GM04504 (cell line): ENCODE measurements at places on chromosomes 3 and 15.

DNA sequence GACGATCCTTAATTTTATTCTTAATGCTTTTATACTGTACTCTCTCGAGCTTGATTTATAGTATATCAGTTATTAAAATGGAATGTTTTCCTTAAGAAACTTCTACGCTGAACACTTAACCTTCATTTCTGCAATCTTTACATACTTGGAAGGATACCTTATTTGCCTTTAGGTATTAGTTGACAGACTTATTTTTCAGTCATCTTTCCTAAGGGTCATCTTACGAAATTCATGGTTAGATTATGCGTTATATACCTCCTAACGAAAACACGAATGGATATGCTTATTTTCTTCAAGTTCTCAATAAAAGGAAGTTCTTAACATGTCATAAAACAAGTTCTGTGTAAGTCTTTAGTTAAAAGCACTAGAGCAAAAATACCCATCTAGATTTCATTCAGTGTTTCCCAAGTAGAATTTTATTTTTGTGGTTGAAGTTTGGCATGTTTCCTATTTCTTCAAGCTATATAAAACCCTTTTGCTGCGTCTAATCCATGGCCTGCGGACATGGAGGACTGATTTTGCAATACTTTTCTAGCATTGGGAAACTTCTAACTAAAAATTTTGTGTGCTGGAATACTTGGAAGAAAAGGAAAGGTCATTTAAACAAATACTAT, 231.3 kb downstream of the TP63 start:
- peak; percentile 68 for DNase-seq

DNA sequence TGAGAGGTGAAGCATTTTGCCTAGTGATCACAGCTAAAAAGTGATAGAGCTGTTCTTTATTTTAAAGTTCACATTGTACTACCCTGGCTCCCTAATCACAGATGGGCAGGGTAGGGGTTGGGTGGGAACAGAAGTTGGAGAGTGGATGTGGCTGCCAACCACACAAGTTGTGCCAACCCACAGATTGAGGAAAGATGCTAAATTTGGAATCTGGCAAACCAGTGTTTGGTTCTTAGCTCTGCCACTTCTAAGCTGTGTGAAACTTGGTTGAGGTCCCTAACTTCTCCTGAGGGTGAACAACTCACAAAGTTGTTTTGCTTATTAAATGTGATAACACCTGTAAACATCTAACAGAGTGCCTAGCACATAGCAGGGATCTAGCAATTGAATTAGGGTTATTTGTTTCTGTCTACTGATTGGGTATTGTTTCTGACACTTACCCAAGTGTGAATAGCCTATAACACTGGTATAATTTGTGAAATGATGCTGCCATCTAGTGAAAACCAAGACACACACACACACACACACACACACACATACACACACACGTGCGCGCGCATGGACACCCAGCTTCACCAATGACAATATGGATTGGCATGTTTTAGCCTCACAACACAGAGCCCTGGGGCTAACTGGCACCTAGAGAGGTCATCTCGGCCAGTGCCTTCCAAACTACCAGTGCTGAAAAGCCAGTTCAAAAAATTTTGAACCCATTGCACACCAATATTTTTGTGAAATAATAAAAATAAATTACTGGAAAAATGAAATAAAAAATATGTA, 25.3 kb downstream of the ADGRG7 start:
- DNase-seq: no peak

- DNase-seq: no peak
These were observed 74.1 kb downstream of the MESD start for GRCh38 chr15:80915472-80915871.

GRCh38 chr3:61928776-61929314, 367.5 kb downstream of the PTPRG start:
- no peak for DNase-seq

DNA sequence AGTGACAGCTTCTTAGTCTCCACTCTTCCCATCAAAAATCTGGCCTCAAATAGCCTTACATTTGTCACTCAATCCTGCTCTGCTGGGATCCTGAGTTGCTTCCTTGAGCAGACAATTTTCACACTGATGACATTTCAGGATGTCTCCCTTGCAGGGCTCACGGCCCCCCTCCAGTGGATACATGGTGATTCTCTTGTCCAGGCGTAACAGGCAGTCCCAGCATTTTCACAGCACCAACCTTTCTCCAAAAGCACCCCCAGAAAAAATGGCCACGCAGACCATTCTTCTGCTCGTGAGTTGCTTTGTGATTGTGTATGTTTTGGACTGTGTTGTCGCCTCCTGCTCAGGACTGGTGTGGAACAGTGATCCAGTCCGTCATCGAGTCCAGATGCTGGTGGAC, 47.4 kb upstream of the WNT7A start:
- no peak for DNase-seq

- no peak for DNase-seq
These were observed 396.1 kb downstream of the TUSC7 start for GRCh38 chr3:117105686-117106085.

GRCh38 chr3:99128725-99129505, 227.4 kb upstream of the DCBLD2 start:
- peak; percentile 95 for DNase-seq

- DNase-seq: no peak
These were observed 529.2 kb downstream of the EPHB1 start for GRCh38 chr3:135324301-135324700.

DNA sequence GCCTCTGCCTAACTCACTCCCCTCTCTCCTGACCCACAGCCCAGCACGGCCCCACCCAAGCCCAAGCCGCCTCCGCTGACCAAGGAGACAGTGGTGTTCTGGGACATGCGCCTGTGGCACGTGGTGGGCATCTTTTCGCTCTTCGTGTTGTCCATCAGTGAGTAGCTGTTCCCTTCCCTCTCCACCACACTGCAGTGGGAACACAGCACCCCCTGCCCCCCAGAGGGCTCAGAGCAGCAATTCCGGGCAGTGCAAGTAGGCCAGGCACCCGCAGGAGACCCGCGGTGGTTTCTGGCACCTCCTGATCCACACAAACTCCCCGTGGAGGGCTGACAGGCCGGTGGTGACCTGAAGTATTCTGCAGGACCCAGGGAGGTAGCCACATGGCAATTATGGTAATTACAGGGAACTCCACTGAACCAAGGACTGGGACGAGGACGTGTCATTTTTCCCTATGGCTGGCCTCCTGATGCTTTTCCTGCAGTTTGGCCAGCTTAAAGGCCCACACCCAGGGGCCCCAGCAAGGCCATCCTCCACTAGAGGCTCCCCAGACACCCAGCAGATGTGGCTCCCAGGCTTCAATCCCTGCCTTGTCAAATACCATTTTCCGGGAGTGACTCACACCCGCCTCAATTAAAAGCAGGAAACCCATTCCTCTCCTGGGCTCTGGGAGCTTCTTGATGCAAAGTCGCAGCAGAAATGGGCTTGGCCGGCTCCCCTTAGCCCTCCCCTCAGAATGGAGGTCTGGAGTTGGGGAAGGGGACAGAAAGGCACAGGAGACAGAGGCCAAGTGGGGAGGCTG, 4.8 kb downstream of the TMIE start:
- peak; percentile 64 for DNase-seq

DNA sequence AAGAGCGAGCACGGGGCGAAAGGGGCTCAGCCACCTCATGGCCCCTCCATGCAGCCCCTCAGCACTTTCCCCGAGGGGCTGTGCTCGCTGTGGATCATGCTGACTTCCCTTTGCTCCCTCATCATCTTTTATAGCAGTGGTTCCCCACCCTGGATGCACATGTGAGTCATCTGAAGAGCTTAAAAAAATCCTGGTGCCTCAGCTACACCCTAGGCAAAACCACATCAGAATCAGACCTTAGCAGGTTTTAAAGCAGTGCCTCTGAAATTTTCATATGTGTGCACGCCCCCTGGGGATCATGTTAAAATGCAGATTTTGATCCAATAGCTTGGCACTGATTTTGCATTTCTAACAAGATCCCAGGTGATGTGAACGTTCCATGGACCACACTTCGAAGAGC, 50.9 kb downstream of the FEM1B start:
- DNase-seq: no peak

DNA sequence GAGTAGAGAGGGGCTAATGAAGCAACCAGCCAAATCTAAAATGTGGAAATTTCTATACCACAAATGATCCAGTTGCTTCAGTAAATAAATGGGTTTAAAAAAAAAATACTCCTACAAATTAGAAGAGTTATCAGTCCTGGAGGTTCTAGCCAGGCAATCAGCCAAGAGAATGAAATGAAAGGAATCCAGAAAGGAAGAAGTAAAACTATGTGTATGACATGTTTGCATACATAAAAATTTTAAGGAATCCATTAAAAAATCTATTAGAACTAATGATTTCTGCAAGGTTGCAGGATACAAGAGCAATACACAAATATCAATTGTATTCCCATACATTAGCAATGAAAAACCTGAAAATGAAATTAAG, 9.6 kb downstream of the MESP2 start:
- DNase-seq: no peak

DNA sequence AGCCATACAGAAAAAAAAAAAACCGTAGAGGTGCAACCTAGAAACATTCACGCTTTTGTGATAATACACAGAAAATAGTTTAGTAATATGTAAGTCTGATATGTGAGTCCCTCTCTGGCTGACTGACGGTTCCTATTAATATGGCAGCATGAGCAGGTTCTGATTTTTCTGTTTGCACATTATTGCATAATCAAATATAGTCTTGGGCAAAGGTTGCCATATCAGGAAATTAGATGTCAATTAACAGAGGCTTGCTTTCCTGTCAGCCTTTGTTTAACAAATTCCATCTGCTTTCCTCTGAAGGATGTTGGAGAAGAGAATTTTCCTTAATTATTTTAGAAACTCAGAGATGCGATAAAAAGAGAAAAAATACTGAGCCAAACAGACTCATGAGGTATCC, 14.8 kb downstream of the GABRB3 start:
- DNase-seq: no peak

GRCh38 chr15:68981941-68982340, 32.6 kb upstream of the NOX5 start:
- no peak for DNase-seq

GRCh38 chr15:70362886-70363285, 265.2 kb upstream of the TLE3 start:
- no peak for DNase-seq

- no peak for DNase-seq
These were observed 192.6 kb downstream of the TCF12 start for GRCh38 chr15:57111002-57111401.

DNA sequence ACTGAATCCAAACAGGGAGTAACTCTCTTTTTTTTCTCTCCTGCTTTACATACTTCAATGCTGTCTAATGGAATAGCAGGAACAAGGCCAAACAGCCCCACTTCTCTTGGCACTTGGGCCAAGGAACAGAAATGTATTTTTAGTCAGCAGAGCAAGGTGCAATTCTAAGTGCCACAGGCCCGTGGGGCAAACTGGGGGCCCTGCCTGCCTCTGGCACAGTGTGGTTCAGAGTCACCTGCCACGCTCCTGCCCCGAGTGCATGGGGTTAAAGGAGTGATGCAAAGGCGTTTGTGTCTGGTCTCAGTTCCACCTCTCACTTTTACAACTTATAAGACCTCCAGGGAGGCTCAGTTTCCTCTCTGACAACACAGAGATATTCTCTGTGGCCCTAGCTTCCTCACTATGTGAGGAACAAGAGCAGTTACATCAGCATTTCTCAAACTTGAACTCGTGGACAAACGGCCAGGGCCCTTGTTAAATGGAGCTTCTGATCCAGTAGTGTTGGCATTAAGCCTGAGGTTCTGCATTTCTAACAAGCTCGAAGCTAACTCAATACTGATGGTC, 51.3 kb downstream of the LRIG1 start:
- DNase-seq: no peak

DNA sequence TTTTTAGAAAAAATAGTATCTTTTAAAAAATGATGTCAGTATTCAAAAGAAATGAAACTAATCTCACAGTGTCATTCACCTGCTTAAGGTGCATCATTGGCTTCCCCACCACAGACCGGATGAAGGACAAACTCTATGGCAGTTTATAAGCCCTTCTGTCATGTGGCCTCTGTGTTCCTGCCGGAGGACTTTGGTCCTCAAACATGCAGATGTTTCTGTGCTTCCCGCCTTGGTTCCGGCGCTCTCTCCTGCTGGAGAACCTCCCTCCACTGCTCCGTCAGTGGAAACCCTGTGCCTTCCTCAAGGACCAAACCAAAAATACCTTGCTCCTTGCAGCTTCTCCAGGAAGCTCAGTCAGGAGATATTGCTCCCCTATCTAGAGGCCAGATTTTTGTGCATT, 326.3 kb downstream of the UACA start:
- no peak for DNase-seq

DNA sequence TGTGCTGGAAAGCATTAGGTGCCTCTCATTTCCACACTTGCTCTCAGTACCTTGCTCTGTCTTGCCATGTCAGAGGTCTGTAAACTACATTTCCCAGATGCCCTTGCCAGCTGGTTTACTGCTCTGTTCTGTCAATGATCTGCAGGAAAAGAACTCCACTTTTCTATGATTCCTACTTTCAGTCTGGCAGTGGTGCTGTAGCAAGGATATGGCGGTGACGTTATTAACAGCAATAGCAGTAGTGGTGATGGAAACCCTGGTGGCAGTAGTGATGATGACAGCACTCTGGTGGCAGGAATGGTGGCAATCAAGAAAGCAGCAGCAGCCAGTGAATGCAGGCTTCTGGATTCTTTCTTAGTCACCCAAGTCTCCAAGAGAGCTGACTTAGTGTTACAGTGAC, 665.2 kb downstream of the DIPK2A start:
- DNase-seq: no peak

- no peak for DNase-seq
These were observed 46.6 kb downstream of the DPPA2 start for GRCh38 chr3:109269577-109270275.

GRCh38 chr15:39682366-39682765, 100.3 kb downstream of the FSIP1 start:
- DNase-seq: no peak

DNA sequence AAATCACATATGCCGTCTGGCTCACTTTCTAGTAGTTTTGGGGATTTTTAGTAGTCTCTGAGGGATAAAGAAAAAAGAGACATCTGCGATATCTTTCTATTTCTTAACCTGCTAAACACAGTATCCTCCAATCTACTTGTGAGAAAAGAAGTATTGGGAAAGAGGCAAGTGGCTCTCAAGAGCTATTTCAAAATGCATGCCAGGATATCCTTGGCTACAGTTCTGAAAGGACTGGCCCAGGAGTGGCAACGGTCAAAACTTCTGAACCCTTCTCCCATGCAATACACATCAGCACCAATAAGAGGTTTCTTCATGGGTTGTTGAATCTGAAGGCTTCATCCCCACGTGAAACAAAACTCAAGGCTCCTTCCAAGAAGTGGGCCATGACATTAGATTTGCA, 204.0 kb upstream of the WNT5A start:
- no peak for DNase-seq

DNA sequence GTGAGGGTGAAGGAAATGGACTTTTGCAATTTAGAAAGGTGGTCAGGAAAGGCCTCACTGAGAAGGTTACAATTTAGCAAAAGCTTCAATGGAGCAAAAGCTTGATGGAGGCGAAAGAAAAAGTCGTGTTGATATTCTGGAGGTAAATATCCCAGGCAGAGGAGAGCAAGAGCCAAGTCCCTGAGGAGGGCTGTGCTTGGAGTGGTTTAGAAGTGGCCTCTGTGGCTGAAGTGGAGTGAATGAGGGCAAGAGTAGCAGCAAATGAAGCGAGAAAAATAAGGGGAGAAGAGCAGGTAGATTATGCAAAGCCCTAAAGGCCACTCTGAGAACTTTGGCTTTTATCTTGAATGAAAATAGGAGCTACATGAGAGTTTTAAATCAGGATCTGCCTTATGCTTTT, 54.1 kb downstream of the GUCA1C start:
- DNase-seq: no peak

GRCh38 chr3:175015056-175015635, 156.0 kb downstream of the NAALADL2 start:
- no peak for DNase-seq

- DNase-seq: no peak
These were observed 821 bp upstream of the MAGI1 start for GRCh38 chr3:66039590-66039887.
